Stimulated activated CD4-positive, alpha-beta T cell treated with anti-CD3 and anti-CD28 coated beads, TNF-alpha, amount 100 ng/mL, for 1 hour (primary cell): ENCODE measurements at places on chromosomes 4 and X.

GRCh38 chrX:153517423-153517822, at the start of gene ATP2B3:
ATP2B3 (plus strand) TSS chrX:153517642; CDS start chrX:153536248, 18,606 bp downstream.
- DNase-seq = no peak

- no peak for DNase-seq
Measured at GRCh38 chr4:14345356-14345775, 656.9 kb upstream of the CPEB2 start.

DNA sequence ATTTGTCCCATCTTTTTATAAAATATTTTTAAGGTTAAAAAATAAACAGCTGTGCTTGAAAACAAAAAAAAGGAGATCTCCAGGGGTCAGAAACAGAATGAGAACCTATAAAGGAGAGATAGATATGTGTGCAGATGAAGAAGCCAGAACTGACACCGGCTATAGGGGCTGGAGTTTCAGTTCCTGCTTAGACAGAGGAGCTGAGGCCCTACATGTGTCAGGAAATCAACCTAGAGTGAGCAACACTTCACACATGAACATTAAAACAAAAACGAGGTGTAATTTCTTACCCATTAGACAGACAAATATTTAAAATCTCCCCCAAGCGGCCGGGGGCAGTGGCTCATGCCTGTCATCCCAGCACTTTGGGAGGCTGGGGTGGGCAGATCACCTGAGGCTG, 17.8 kb upstream of the HUWE1 start:
- no peak for DNase-seq

DNA sequence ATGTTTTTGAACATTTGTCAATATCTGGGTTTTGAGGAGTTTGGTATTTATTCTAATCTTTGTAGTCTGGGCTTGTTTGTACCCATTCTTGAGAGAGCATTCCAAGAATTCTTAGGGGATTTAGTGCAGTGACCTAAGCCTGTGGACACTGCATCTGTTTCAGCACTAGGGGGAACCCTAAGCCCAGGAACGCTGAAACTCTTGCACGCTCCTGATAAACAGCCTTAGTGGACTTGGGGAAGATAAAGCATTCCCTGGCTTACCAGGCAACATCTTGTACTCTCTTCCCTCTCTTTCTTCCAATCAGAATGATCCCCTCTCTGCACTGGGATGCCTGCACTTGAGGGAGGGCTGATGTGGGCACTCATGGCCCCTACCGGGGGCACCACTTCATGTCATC, 654.9 kb upstream of the HTR2C start:
- DNase-seq = no peak

- no peak for DNase-seq
Measured at GRCh38 chrX:29237972-29238371, 650.7 kb downstream of the IL1RAPL1 start.

DNA sequence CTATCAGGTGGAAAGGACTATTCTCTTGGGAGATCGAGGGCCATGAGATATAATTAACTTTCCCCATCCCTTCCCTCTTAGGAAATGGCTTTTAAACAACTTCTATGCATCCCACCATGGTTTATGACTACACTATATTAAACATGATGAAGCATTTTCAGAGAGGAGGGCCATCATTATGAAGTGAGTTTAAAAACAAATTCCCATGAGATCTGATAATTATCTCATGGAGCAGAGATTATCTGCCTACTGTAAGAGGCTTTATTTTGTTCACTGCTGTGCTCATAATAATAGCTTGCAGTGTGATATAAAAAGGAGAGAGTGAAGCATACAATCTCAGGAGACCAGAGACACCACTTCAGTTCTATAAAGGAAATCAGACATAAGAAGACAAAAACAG, 330.5 kb upstream of the ZFP42 start:
- no peak for DNase-seq

DNA sequence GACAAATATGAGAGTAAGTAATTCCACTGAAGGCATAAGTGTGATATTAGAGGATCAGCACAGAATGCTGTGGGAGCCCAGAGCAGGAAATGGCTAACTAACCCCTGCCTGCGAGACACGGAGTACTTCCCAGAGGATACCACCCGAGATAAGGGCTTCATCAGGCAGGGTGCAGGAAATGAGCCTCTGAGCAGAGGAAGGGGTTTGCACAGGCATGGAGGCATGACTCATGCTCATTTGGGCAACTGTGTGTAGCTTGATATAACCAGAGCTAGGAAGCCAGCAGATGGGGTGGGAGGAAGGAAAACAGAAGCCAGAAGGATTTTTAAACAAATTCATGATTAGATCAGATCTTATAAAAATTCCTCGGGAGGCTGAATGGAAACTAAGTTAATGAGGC, 70.0 kb upstream of the TSPAN5 start:
- no peak for DNase-seq

- no peak for DNase-seq
Measured at GRCh38 chr4:140875746-140876452, 119.7 kb upstream of the TBC1D9 start.

- no peak for DNase-seq
Measured at GRCh38 chr4:24533364-24533763, 51.0 kb downstream of the DHX15 start.

GRCh38 chrX:153667956-153668396, 5.6 kb downstream of the PNCK start:
- peak; percentile 17 for DNase-seq

- DNase-seq = no peak
Measured at GRCh38 chr4:87975466-87975865, at the start of gene SPP1. SPP1 (plus strand) TSS chr4:87975714; CDS start chr4:87976896, 1,182 bp downstream.

DNA sequence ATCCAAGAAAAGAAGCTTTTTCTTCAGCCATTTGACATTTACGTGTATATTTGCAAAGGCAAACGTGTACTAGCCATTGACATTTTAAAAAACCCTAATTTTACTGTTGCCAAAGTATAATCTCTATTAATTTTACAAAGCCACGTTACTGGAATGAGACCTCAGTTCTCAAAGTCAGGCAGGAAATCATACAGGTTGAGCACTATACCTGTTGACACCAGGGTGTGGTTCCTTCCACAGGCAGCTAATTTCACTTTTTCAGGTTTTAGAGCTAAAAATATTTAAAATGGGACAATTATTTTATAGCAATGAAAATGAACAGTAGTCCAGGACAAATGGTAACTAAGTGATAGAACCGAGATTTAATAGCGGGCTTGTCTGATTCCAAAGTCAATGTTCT, 6.5 kb downstream of the RPGR start:
- no peak for DNase-seq

GRCh38 chrX:18377796-18378195, 23.3 kb upstream of the SCML2 start:
- DNase-seq = no peak

- no peak for DNase-seq
Measured at GRCh38 chr4:103423261-103423660, 225.1 kb upstream of the CENPE start.

DNA sequence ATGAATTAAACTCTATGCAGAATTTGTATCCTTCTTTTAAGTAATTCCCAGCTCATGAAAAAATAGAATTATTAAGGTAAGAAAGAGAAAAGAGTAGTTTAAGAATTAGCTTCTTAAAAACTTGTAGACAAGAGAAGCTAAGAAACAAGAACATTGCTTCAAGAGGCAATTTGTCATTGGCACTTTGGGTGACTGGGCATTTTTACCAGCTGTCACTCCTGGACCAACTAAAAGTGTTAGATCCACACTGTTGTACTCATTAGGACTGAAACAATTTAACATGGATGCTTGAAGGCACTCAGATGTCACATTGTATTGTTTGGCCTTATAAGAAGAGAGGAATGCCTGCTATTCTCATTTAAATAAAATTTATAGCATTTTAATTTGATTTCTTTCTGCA, 7.4 kb downstream of the COL25A1 start:
- no peak for DNase-seq

DNA sequence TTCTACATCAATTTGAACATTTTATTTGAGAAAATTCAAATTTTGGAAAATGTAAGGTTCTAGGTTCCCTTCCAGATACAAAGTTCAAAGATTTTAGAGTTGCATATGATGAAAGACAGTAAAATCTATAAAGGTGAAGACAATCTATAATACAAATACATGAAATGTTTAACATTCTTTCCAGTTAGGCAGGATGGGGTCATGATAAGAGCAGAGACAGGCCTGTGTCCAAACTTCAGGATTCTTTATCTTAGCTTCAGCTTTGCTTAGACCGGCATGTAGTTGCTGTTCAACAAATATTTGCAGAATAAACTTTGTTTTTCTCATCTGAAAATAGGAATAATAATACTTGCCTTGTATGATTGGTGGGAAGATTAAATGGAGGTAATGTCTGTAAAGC, 4.5 kb upstream of the RPS6KA3 start:
- DNase-seq = no peak

GRCh38 chrX:14357314-14357713, 172.0 kb upstream of the GLRA2 start:
- no peak for DNase-seq

DNA sequence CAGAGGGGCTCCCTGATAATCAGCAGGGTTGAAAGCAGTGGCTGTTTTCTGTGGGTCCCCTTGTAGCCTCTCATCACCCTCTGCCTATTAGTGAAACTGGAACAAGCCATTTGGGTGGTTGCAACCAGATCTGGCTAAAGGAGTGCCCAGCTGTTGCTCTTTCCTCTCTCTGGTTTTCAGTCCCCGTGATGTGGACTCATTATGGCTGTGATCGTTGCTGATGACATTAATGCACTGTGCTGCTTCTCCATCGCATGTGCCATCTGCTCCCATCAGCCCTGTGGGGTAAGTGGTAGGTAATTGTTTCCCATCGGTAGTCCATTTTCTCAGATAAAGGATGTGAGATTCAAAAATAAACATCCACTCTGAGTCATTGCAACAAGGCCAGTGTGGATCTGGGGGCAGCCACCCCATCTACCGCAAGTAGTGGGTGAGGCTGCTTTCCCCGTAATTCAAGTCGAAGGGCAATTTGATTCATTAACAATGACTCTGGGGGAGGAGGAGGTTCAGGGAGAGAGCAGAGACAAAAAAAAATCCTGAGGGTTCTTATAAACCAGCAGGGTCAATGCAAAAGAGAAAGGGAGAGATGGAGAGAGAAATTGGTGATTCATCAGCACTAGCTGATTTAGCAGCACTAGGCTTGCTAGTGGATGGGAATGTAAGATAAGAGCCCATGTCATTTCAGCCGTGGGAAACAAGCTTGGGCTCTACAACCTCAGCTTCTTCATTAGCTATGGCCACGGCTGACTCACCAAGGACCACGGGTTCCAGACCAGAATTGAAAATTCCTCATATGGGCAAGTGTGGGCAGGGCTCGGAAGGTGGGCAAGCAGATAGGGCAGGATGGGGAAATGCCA, 357.8 kb downstream of the MID1IP1 start:
- DNase-seq = no peak

DNA sequence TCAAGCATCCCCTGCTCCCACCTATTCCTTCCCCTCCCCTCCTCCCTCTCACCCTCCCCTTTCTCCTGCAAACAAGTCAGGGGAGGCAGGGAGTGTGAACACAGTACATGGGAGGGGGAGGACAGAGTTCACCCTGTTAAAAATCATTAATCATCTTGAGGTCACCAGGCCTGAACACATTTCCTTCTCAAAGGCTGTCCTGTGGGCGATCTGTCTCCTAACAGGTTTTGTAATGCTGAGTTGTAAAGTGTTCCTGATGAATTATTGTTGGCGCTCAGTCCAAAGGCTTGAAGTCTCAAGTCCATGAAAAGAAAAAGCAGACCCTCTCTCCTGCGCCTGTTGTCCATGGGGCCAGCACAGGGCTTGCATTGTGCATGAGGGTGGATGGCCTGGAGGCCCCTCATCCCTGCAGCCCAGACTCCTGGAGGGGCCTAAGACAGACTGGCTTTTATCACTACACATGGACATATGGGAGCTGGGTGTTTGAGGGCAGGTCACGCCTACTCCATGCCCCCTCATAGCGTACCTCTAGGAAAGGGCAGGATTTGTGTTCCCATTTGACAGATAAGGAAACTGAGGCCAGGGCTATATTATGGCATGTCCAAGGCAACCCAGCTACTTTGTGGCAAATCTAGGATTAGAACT, 189.1 kb downstream of the RAB28 start:
- no peak for DNase-seq

- no peak for DNase-seq
Measured at GRCh38 chr4:84099599-84099998, 399.5 kb downstream of the NKX6-1 start.

- DNase-seq = no peak
Measured at GRCh38 chr4:53906606-53907190, 157.7 kb downstream of the CHIC2 start.

DNA sequence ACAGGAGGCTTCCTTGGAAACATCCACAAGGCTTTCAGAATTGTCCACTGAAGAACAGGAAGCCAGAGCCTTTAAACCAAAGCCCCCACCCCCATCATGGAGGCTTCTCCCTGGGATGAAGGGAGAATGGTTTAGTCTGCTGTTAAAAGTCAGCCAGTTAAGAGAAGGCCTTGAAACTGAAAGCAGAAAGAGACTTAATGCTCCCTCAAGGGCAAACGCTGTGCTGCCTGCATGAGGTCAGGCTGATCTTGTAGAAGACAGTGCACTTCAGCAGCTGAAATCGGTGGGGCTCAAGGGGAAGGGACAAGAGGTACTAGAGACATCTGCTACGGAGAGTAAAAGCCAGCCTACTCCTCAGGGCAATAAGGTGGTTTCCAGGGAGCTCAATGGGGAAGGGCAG, 69.0 kb downstream of the HPRT1 start:
- DNase-seq = no peak

- no peak for DNase-seq
Measured at GRCh38 chrX:24005028-24005427, 22.0 kb downstream of the KLHL15 start.

DNA sequence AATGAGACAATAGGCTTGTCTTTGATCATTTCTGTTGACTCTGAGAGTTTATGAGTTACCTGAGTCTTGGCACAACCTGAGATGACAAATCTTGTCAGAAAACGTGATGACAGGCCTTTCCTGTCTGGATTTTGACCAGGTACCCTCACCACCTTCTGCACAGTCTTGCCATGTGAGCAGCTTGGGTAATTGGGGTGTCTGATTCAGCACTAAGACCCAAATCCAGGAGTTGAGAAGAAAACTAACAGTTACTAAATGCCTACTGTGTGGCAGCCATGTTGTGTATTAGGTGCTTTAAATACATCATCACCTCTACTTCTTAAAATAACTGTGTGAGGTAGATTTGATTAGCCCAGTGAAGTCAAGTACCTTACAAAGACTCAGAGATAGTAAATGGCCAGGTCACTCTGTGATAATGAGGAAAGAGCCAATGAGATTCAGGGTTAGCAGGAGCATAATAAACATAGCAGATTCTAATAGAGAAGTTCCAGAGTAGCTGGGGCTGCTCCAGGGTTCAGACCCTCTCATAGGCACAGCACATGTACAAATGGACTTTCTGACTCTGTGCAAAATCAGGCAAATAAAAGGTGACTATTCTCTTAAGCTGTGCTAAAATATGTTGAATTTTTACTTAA, 2.8 kb downstream of the EREG start:
- DNase-seq = no peak

GRCh38 chrX:9997524-9997923, 30.4 kb downstream of the CLDN34 start:
- DNase-seq = no peak

- no peak for DNase-seq
Measured at GRCh38 chr4:7845493-7846128, 94.0 kb downstream of the AFAP1 start.

GRCh38 chr4:146852360-146852759, 93.3 kb downstream of the TTC29 start:
- no peak for DNase-seq
